ENCODE measurements at places on chromosomes 1 and 21.

DNA sequence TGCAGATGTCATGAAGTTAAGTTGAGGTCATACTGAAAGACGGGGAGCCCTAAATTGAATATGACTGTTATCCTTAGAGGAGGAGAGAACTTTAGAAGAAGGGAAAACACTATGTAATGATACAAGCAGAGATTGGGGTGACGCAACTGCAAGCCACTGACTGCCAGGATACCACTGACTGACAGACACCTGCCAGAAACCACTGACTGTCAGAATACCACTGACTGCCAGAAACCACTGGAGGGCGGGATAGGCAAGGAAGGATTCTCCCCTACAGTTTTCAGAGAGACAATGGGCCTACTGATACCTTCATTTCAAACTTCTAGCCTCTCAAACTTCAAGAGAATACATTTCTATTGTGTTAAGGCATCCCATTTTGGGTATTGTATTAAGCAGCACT lies 388.7 kb downstream of the USH2A start:
- DNase-seq, result peak; percentile 28

DNA sequence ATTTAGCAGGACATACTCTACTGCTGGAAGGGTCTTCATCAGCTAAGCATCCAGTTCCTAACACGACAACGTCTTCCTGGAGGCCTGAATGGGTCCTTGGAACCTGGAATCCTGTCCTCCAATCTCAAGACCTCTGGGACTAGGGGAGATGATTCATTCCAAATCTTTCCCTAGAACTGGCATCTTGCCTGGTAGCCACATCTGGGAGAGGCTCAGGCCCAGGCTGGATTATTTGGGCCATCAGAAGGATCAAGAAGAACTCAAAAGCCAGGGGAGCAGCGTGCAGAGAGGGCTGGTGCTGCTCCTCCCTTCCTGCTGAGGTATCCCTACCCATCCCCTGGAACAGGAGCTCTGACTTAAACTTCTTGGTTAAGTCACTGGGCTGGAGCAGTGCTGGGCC lies 2.8 kb upstream of the PHLDA3 start:
- DNase-seq, result peak; percentile 71

DNA sequence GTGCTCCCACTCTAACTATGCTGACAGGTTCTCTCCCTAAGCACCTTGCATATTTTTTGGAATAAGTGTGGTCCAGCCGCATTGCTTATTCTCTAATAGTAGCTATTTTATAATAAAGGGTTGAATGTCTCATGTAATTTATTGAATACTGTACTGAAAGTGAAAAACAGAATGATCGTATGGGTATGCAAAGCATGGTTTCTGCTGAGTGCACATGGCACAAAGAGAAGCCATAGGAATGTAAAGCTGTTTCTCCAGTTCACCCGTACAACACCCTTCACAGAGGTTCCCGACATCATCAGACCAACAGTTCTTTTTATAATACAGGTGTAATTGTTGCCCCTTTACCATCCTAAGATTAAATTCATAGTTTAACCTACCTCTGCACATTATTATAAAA lies 8.9 kb upstream of the HAO2 start:
- DNase-seq, result no peak

GRCh38 chr1:62428351-62428750 lies 8.5 kb upstream of the USP1 start:
- no peak for DNase-seq

- DNase-seq, result no peak
Measured at GRCh38 chr1:102472520-102472919, 475.8 kb upstream of the OLFM3 start.

DNA sequence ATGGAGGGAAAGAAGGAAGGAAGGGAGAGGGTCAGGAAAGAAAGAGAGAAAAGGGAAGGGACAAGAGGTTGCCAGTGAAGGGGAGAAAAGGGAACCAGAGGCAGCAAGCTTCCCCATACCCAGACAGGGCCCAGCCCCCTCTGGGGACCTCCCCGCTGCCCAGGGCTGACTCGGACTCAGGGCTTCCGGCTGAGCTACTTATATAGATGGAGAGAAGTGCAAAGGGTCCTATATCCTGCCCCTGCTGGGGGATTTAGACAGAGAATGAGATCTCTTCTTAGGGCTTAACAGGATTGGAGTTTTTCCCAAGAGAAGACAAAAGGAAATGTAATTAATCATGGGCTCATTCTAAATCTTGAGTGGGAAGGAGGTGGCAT lies at the start of gene ETV3L:
Gene ETV3L (minus strand): TSS at position 176 of the 377 bp plus-strand sequence. CDS start 285 bp downstream, outside the sequence.
- DNase-seq, result no peak

GRCh38 chr21:15062606-15062965 lies 2.2 kb downstream of the NRIP1 start:
- DNase-seq, result peak; percentile 4

DNA sequence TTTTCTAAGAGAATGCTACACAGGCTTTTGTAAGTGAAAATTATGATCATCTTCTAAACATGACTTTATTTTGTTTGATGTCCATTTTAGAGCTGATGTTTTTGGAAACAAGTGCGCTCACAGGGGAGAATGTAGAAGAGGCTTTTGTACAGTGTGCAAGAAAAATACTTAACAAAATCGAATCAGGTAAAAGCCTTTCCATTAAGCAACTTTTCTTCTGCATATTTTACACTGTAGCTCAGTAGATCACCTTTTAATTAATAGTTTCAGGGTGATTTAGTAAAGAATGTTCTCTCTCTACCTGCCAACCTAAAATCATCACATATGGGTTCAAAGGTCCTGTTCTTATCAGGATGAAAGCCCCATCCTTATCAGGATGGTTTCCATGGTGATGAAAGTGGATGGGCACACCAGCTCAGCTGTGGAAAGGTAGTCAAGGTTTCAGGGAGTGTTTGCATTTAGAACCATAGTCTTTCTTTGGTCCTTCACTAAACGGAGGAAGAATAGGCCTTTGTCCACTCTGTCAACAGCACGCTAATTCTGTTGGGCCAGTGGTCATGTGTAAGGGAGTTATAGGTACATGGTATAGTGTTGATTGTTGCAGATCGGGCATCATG lies 28.1 kb downstream of the RAB4A start:
- DNase-seq, result no peak

GRCh38 chr1:107534632-107535031 lies 393.8 kb downstream of the NTNG1 start:
- DNase-seq, result no peak

DNA sequence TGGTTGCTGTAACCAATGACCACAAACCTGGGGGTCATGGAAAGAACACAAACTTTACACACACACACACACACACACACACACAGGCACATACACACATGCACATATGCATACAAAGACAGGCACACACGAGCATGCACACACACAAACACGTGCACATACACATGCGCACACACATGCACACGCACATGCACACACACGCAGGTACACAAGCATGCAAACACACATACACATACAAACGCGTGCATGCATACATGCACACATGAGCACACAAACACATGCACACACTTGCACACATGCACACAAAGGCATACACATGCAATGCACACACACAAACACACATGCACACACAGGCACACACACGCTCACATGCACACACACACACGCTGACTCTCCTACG lies 44.0 kb downstream of the UBASH3A start:
- DNase-seq, result no peak

DNA sequence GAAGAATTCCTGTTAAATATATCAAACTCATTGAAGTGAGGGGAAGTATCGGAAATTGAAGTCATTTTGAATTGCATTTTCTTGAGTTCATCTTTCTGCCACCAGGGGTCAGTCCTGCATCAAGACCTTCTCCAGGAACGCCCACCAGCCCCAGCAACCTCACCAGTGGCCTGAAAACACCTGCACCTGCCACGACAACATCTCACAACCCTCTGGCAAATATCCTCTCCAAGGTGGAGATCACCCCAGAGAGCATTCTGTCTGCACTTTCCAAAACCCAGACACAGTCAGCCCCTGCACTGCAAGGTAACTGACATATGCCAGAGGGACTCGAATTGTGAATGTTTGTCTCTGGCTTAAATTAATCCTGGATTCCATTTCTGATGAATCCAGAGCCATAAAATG lies 22.8 kb upstream of the TARS2 start:
- peak; percentile 64 for DNase-seq

- no peak for DNase-seq
Measured at GRCh38 chr1:13832100-13832499, 132.1 kb downstream of the PRDM2 start.

DNA sequence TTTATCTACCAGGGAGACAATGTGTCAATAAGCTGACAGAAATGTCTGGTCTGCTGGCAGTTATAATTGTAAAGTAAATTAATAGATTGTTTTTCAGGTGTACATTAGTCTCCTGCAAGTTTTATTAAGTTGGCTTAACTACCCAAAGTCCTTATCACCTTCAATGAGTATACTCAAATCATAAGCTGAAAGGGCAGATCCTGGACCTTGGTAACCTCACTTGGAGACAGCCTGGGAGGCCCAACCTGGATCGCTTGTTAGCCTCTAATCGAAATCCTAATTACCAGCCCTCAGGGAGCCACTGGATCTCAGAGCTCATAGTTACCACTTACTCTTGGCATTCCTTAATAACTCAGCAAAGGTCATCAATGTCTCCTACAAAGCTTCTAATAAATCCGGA lies 49.7 kb downstream of the UCHL5 start:
- DNase-seq, result no peak

- no peak for DNase-seq
Measured at GRCh38 chr1:6093611-6094010, 47.9 kb downstream of the KCNAB2 start.

- DNase-seq, result no peak
Measured at GRCh38 chr1:10621906-10622305, 147.2 kb downstream of the PEX14 start.

- peak; percentile 20 for DNase-seq
Measured at GRCh38 chr1:101235696-101236515, 913 bp upstream of the S1PR1 start.

DNA sequence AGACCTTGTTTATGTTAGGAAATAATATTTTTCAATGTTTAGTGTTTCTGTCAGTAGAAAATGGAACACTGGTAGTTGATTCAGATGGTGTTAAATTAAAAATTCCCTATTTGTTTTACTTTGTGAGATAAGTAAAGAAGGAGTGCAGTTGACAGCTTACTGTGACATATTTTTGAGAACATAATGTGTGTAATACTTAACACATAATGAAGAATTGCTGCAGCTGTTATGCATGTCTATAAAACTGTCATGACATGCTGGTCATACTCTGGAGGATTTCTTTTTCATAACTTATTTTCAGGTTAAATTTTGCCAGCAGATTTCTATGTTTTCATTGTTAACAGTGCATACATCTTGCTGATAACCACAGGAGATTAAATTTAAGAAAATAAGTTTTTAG lies 296.1 kb downstream of the CTH start:
- no peak for DNase-seq

- no peak for DNase-seq
Measured at GRCh38 chr1:210373628-210373877, 44.9 kb downstream of the HHAT start.

DNA sequence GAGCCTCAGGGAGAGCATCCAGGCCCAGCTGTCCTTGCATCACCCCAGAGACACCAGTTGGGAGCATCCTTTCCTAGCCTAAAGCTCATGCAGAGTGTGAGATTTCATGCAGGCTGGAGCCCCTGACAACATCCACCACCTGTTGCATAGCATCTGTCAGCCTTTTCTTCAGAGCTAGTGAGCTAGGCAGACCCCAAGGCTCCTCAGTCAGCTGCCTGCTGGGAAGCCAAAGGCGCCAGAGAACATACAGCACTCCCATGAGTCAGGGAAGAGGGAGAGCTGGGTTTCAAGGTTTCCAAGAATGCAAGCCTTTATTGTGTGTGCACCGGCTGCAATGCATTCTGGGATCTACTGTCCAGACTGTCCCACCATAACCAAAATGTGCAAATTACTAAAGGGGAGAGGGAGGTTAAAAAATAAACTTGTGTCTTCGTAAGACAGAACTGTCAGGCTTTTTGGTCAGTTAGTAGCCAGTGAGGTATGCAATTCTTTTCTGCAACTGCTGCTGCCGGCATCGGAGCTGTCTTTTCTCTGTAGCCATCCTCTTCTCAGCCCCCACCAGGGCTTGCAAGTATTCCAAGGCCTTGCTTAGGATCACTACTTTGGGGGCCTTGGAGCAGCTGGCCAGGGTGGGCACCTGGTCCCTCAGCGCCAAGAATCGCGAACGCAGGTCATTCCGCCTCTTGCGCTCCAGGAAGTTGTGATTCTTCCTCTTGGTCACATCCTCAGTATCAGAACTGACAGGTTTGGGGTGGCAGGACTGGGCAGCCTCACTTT lies 4.6 kb downstream of the MYCL start:
- DNase-seq, result no peak

DNA sequence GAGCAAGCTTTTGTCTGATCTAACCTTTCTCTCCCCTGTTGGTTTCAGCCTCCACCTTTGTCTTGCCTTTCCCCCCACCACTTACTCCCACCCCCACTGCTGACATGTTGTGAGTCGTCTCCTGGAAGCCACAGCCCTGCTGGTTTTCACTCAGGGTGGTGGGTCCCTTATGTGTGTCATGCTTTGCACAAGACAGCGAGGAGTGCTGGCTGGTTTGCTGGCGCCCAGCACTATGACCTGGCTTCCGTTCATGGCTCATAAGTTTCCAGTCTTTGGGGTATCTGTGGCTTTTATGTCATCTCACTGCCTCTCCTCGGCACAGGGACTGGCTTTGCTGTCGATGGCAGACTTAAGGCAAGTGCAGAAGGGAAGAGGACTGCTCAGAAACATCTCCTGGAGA lies 177.7 kb downstream of the KIF26B start:
- no peak for DNase-seq

GRCh38 chr1:3085721-3086120 lies 16.7 kb downstream of the PRDM16 start:
- DNase-seq, result no peak

- no peak for DNase-seq
Measured at GRCh38 chr1:244207935-244208244, 156.8 kb downstream of the ZBTB18 start.

- peak; percentile 82 for DNase-seq
Measured at GRCh38 chr1:78101514-78101913, 55.7 kb downstream of the GIPC2 start.

DNA sequence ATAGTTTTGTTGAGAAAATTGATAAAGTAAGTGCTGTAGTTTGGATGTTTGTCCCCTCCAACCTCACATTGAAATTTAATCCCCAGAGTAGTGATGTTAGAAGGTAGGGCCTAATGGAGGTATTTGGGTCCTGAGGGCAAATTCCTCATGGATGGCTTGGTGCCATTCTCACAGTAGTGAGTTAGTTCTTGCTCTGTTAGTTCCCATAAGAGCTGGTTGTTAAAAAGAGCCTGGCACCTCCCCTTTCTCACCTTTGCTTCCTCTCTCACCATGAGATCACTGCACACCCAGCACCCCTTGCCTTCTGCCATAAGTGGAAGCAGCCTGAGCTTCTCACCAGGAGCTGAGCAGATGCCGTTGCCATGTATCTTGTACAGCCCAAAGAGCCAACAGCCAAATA lies 354.8 kb upstream of the NFIA start:
- DNase-seq, result peak; percentile 38

GRCh38 chr21:44371596-44371995 lies 18.2 kb downstream of the TRPM2 start:
- no peak for DNase-seq

- peak; percentile 90 for DNase-seq
Measured at GRCh38 chr1:161013488-161014230, 7.3 kb downstream of the F11R start.
